Activated T-helper 1 cell treated with anti-CD3 and anti-CD28 coated beads, Interleukin-2, amount 50 U/mL, for 16 hours (primary cell): ENCODE measurements at places on chromosomes 4 and X.

GRCh38 chr4:105546086-105546485 is 6.3 kb upstream of the ARHGEF38 start:
- DNase-seq, result no peak

- DNase-seq, result no peak
Measured at GRCh38 chr4:92447255-92447905, 143.6 kb downstream of the GRID2 start.

GRCh38 chrX:11172415-11172814 is 61.3 kb downstream of the HCCS start:
- DNase-seq, result no peak

DNA sequence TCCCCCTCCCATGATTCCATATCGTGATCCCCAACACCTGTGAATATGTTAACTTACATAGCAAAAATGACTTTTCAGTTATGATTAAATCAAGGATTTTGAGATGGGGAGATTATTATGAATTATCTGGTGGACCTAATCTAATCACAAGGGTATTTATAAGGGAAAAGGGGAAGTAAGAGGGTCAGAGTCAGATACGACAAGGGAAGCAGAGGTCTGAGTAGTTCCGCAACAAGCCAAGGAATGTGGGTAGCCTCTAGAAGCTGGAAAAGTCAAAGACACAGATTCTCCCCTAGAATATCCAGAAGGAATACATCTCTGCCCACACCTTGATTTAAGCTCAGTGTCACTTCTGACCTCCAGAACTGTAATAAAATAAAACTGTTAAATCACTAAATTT is 1.0 kb upstream of the IL13RA1 start:
- DNase-seq, result no peak

DNA sequence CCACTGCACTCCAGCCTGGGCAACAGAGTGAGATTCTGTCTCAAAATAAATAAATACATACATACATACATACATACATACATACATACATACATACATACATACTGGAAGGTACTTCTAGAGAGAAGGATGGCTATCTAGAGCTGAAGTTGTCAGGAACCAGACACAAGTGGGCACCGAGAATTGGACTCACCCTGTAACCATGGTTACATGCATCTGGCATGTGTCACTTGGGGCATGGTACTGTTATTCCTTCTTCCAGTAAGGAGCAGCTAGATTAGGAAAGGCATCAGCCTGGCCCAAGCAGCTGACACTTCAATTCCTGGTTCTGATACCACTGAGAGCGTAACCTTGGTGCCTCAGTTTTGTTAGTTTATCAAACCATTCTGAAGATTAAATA is 127.1 kb downstream of the SH3KBP1 start:
- DNase-seq, result no peak
